ENCODE measurements at places on chromosomes 5 and 9. TPM values are rescaled to one million over a fixed set of nuclear protein-coding genes. Genes with fewer than 3 reads are reported as not detected.
A peak's percentile ranks its signal among the peaks of the same experiment; 100 is the strongest.

- no peaks in the 10 kb centered on the region for H3K27me3 ChIP-seq
- no peak for DNase-seq
- no peak overlapping the region for H3K4me3 ChIP-seq
Observed at GRCh38 chr9:116452634-116453033, 234.5 kb upstream of the TRIM32 start.

DNA sequence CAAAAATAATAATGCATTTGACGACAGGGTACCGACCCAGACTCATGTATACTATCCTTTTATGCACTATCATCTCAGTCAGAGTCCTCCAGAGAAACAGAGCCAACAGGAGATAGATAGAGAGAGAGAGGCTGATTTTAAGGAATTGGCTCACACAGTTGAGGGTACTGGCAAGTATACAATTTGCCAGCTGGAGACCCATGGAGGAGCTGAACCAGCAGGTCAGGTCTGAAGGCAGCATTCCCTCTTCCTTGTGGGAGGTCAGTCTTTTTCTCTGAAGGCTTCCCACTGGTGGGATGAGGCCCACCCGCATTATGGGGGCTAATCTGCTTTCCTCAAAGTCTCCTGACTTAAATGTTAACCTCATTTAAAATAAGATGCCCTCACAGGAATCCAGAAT, 17.3 kb upstream of the MED10 start:
- DNase-seq: no peak
- H3K4me3 ChIP-seq: no peak overlapping the region
- 0 out of 2 replicates have a peak, but pooled peaks cover 6% of the 10 kb centered on the region for H3K4me1 ChIP-seq
- H3K36me3 ChIP-seq: no peaks in the 10 kb centered on the region
- peaks cover 90% of the 10 kb centered on the region for H3K27me3 ChIP-seq

DNA sequence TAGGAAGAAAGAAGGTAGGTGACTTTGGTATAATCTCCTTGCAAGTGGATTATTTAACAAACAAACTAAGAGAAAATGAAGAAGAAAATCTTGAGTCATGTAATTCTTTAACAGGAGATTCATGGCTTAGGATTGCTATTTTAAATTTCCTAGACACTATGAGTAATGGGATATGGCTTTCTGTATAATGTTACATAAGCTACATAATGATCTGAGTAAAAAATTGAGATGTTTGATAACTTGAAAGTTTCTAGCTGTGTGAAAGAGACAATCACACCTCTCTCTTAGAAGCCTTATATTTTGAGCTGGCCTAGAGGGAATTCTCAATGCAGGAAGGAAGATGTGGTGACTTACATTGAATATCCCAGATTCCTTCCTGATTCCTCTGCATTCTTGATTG, 92.5 kb downstream of the CDH9 start:
- no peak overlapping the region for H3K4me3 ChIP-seq
- H3K27me3 ChIP-seq: no peaks in the 10 kb centered on the region
- no peak for DNase-seq
- no peak overlapping the region for H3K27ac ChIP-seq
- H3K36me3 ChIP-seq: no peaks in the 10 kb centered on the region

- DNase-seq: no peak
- peaks cover 4% of the 10 kb centered on the region for H3K4me1 ChIP-seq
- H3K36me3 ChIP-seq: peaks cover 13% of the 10 kb centered on the region
- no peak overlapping the region for H3K27ac ChIP-seq
- no peaks in the 10 kb centered on the region for H3K27me3 ChIP-seq
Observed at GRCh38 chr5:171989946-171990712, 16.3 kb downstream of the FBXW11 start.

DNA sequence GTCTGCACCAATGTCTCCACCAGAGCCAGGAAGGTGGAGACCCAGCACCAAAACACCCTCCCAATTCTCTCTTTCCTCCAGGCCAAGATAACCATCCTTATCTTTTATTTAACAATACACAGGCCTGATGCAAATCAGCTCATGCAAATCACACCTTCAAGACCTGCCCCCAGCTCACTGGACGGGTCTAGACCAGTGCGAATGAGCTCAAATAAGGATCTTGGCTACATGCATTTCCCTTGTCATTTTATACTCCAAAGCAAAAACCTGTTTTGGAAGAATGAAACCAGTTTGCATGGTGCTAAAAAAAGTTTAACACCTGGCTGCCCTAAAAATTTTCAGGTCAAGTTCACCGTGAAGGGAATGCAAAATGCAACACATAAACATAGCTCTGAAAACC, 31.9 kb upstream of the DAPK1 start:
- H3K4me1 ChIP-seq: peaks cover 19% of the 10 kb centered on the region
- DNase-seq: no peak
- no peak overlapping the region for H3K4me3 ChIP-seq
- no peaks in the 10 kb centered on the region for H3K36me3 ChIP-seq

GRCh38 chr9:5917888-5918287, 27.2 kb downstream of the MLANA start:
- no peaks in the 10 kb centered on the region for H3K4me1 ChIP-seq
- no peaks in the 10 kb centered on the region for H3K36me3 ChIP-seq
- H3K4me3 ChIP-seq: no peak overlapping the region

DNA sequence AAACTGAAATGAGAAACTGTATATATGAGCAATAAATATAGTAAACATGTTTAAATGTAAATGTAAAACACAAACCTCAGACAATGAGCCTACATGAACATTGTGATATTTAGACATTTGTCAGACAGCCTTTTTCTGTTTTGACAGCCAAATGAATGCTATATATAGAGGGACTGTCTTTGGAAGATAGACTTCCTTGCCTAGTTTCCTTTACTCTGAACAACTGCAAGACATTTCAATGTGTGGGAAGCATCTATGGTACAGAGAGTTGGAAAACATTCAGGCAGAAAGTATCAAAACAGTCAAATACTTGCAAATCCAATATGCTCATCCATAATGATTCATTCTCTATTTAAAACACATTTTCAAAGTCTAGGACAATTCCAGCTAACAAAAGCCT, 31.7 kb upstream of the TUSC1 start:
- H3K27ac ChIP-seq: no peak overlapping the region
- no peak for DNase-seq
- H3K36me3 ChIP-seq: no peaks in the 10 kb centered on the region
- H3K27me3 ChIP-seq: no peaks in the 10 kb centered on the region

DNA sequence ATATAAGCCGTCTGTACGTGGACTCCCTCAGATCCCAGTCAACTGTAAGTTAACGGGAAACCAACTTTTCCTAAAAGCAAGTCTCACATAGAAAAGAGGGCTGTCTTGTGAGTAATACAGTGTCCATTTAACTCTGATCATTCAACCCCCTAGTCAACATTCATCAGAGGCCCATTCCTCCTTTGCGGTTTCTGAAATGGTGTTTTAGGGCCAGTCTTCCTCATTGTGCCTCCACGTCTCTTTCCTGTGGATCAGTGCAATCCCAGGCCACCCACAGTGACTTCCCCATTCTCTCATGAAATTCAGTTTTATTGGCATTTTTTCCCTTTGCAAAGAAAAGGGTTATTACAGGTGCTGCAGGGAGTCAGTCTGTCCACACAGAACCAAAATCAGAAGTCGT, 261.8 kb downstream of the NR3C1 start:
- no peaks in the 10 kb centered on the region for H3K36me3 ChIP-seq
- no peak for DNase-seq
- no peak overlapping the region for H3K27ac ChIP-seq
- H3K4me3 ChIP-seq: no peak overlapping the region
- H3K4me1 ChIP-seq: 0 out of 2 replicates have a peak, but pooled peaks cover 3% of the 10 kb centered on the region

- no peaks in the 10 kb centered on the region for H3K27me3 ChIP-seq
- H3K27ac ChIP-seq: no peak overlapping the region
- H3K4me1 ChIP-seq: no peaks in the 10 kb centered on the region
- no peaks in the 10 kb centered on the region for H3K36me3 ChIP-seq
Observed at GRCh38 chr9:25442526-25442925, 235.7 kb downstream of the TUSC1 start.

DNA sequence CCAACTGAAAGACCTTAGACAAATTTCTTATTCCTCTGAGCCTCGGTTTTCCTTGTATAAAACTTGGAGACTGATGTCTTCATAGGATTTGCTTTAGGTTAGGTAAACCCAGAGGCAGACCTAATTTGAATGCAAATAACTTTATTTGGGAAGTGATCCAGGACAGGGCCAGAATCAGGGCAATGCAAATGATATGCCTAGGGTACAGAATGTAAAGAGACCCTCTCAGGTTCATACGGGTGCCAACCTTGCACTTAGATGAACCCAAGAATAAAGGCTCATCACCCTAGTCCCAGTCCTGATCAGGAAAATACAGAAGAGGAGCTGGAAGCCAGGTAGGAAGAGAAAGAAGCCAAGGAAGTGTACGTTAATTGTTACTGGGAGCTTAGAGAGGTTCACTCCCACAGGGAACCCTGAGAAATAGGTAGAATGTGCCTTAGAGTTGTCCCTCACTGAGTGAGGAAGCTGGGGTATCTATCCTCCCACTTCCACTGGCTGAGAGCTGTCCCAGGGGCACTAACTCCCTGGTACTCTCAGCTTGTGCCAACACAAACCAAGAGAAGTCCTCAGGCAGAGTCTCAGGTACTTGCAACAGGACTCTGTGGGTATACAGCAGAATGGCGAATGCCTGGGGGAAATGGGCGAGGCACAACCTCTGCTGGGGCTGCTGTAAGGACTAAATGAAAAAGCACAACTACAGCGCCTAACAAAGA, 3.1 kb upstream of the HK3 start:
- DNase-seq: no peak
- H3K27ac ChIP-seq: no peak overlapping the region
- H3K4me1 ChIP-seq: no peaks in the 10 kb centered on the region
- peaks cover 6% of the 10 kb centered on the region for H3K36me3 ChIP-seq

GRCh38 chr9:134476272-134476941, 150.2 kb downstream of the RXRA start:
- H3K27ac ChIP-seq: no peak overlapping the region
- no peaks in the 10 kb centered on the region for H3K4me1 ChIP-seq
- no peaks in the 10 kb centered on the region for H3K36me3 ChIP-seq
- H3K27me3 ChIP-seq: peaks cover 42% of the 10 kb centered on the region

DNA sequence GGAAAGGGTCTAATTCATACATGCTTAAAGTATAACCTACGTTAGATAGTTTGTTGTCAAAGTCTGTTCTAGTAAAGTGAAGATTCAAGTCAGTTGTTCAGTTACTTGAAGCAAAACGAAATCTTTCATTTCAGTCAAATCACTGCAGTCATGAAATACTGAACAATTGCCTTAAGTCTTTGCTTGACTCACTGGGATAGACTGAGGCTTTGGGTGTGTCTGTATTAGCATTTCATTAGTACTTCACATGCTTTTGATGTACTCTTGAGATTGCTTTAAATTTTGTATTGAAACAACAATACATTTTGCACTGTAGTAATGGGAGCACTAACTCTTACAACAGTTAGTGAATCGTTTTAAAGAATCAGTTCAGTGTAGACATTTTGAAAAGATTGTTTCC, 4.0 kb upstream of the CMYA5 start:
- no peak for DNase-seq
- no peaks in the 10 kb centered on the region for H3K4me1 ChIP-seq
- peak overlapping the region; percentile 4 for H3K27ac ChIP-seq
- H3K4me3 ChIP-seq: no peak overlapping the region
- no peaks in the 10 kb centered on the region for H3K27me3 ChIP-seq
- 0 out of 2 replicates have a peak, but pooled peaks cover 7% of the 10 kb centered on the region for H3K36me3 ChIP-seq

DNA sequence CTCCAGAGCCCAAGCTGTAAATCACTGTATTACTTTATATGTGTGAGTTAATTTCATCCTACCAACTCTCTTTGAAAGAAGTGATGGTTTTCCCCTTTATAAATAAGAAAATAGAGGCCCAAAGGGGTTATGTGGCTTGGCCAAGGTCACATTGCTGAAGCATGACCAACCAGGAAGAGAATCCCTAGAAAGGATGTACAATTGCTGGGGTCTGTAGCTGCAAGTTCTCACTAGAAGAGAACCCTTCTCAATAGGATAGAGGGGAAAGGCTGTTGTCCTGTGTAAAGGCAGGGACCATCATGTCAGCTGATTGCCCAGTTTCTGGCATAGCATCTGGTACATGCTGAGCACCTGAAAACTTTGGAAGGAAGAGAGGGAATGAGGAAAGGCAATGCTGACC, 39.0 kb upstream of the FAT2 start:
- no peaks in the 10 kb centered on the region for H3K36me3 ChIP-seq
- H3K4me3 ChIP-seq: no peak overlapping the region
- H3K4me1 ChIP-seq: no peaks in the 10 kb centered on the region
- H3K27me3 ChIP-seq: peaks cover 11% of the 10 kb centered on the region

- no peak overlapping the region for H3K27ac ChIP-seq
- no peaks in the 10 kb centered on the region for H3K36me3 ChIP-seq
- no peak overlapping the region for H3K4me3 ChIP-seq
Observed at GRCh38 chr5:129601576-129601975, 141.5 kb downstream of the ADAMTS19 start.

GRCh38 chr9:121230256-121230655, 28.6 kb upstream of the RAB14 start:
- H3K4me1 ChIP-seq: peaks cover 39% of the 10 kb centered on the region
- H3K27me3 ChIP-seq: no peaks in the 10 kb centered on the region
- no peaks in the 10 kb centered on the region for H3K36me3 ChIP-seq
- no peak overlapping the region for H3K4me3 ChIP-seq
- no peak overlapping the region for H3K27ac ChIP-seq

DNA sequence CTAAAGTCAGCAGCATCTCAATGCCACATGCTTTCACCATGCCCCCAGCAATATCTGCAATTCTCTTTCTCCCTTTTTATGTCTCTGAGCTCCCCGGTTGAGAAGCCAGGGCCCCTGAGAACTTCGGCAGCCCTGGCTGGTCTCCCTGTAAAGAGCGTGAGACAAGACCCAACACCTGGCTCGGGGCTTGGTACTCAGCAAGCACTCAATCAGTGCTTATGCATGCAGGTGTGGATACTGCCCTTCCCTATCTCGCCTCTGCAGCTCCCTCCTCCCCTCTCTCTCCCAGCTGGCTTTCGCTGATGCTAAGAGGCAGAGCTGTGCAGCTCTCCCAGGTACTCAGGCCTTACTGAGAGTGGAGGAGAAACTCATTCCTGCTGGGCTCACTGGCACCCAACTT, 41.7 kb upstream of the AKNA start:
- no peak for DNase-seq
- no peak overlapping the region for H3K27ac ChIP-seq
- no peaks in the 10 kb centered on the region for H3K27me3 ChIP-seq
- no peaks in the 10 kb centered on the region for H3K4me1 ChIP-seq
- H3K4me3 ChIP-seq: no peak overlapping the region

- no peak overlapping the region for H3K27ac ChIP-seq
- no peak overlapping the region for H3K4me3 ChIP-seq
- no peak for DNase-seq
- no peaks in the 10 kb centered on the region for H3K36me3 ChIP-seq
Observed at GRCh38 chr5:59732301-59732700, 161.2 kb downstream of the PDE4D start.

The LCN15 gene
- total RNA-seq: not detected

The ENTREP1 gene
- total RNA-seq: 0.30 TPM

The FOXD4L4 gene
- 0.53 TPM for total RNA-seq

The PCDHGB6 gene
- not detected for total RNA-seq

The SLC34A1 gene
- total RNA-seq: not detected

The HMMR gene
- 94.5 TPM for total RNA-seq

The CORO2A gene
- 19.8 TPM for total RNA-seq

The TMEM174 gene
- total RNA-seq: not detected

The C9orf50 gene
- not detected for total RNA-seq

The DOK3 gene
- total RNA-seq: 12.2 TPM

The ARHGEF39 gene
- total RNA-seq: 15.6 TPM

The BNC2 gene
- total RNA-seq: 2.9 TPM

The PAEP gene
- total RNA-seq: not detected

The VCAN gene
- 0.43 TPM for total RNA-seq

Measured in PC-9 (cell line).